Stimulated activated CD8-positive, alpha-beta memory T cell treated with anti-CD3 and anti-CD28 coated beads, Interleukin-4, amount 100 ng/mL, for 48 hours (primary cell): ENCODE measurements at places on chromosomes 16 and 17.

DNA sequence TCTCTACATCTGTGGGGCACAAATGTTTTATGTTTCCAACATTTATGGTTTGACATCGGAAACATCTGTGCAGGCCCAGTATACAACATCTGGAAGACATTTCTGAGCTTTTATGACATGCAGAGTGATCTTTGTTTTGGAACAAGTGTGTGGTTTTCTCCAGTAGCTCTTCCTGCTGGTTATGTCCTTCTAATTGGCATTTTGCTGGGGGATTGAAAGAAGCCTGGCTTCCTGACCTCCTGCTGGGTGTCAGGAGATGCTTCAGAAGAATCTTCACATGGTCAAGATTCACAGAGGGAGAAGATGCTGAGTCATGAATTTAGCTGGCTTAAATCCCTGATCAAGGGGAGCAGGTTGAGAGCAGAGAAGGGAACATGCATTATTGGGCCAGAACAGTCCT lies 279.5 kb upstream of the MYOCD start:
- no peak for DNase-seq

GRCh38 chr17:29384901-29385300 lies 5.3 kb upstream of the TAOK1 start:
- DNase-seq: no peak

DNA sequence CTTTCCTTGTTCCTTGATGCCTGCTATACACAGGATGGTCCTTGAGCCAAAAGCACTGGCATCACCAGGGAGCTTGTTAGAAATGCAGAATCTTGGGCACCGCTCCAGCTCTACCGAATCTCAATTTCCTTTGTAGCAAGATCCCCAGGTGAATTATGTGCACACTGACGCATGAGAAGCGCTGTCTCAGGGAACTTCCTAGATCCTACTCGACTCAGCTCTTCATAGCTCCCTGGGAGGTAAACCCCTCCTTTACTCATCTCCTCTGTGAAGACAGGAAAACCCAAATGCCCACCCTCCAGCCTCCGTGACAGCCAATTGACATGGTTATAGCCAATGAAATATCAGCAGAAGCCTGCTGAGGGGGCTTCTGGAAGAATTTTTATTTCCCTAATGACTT lies 4.1 kb downstream of the USP31 start:
- no peak for DNase-seq

DNA sequence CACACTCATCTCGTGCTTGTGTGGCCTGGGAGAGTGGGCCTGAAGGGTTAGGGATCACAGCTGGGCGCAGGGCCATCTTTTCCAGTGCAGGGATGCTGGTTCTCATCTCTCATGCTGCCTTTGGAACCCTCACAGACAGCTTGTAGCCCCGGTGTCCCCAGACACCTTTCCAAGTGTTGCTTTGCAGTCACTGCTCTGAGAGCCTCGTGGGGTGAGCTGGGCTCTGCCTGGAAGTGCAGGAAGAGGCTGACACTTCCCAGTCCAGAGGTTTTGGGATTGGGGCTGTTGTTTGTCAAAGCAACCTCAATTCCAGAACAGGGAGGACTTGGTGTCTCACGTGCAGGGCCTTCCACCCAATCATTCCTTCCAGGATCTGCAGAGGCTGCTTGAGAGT lies 28.2 kb downstream of the TBX4 start:
- DNase-seq: no peak

GRCh38 chr16:22622703-22623102 lies 112.0 kb downstream of the NPIPB5 start:
- no peak for DNase-seq

- DNase-seq: no peak
Observed at GRCh38 chr16:3274490-3274889, 8.8 kb upstream of the ZNF263 start.

DNA sequence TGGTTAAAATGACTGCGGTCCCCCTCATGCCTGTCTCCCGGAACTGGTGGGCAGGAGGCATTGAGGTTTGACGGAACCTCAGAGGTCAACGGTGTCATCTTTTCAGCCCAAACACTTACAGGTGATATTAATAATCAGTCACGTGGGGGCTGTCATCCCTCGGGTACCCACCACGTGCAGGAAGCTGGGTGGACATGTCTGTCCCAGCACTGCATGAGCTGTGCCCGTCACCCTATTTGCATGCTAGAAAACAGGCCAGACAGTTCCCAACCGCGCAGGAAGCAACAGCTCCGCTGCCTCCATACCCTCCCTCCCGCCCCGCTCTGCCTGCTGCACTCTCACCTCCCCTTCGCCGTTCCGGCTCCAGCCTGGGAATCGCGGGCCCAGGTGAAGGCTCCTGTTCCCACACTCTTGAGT lies 1.4 kb downstream of the SYNGR3 start:
- DNase-seq: peak; percentile 69

DNA sequence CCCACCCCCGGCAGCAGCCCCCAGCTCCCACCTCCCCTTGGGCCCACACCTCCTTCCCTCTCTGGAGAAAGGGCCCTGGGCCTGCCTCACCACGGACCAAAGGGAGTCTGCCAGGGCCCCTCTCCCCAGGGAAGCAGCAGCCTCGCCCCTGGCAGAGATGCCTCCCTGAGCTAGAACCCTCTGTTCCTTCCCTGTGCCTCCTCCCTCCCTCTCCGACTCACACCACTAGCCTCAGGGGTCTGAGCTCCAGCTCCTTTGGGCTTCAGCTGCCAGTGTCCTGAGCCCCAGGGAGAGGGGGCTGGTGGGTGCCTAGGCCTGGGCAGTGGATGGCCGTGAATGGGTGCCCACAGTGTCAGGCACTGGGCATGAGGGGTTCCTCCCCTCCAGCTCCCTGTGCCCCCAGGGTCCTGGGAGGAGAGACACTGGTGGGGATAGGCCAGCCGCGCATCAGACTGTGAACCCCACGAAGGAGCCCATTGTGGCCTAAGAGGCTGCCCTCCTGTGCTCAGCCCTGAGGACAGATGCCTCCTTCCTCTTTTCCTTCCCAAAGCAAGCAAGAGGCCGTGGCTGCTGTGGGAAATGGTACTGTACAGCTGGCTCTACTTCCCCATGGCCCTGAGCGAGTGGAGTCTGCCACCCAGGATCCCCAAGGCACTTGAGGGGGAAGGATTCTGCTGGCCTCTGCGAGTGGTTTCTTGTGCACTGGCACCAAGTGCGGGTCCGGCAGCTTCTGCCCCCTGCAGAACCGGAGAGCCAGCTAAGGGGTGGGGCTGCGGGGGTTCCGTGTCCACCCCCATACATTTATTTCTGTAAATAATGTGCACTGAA lies 20.7 kb downstream of the MMP15 start:
- DNase-seq: no peak

DNA sequence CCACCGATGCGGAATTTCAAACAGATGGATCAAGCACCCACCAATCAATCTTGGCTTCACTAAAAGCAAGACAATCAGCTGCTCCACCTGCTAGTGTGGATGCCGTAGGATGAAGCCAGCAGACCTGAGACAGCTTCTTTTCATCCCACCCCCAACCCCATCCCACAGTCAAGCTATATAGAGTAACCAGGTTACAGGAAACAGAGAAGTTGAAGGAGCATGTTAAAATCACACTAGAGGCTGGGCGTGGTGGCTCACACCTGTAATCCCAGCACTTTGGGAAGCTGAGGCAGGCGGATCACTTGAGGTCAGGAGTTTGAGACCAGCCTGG lies 37.7 kb downstream of the CMTM4 start:
- DNase-seq: no peak

- DNase-seq: no peak
Observed at GRCh38 chr16:88374736-88375135, 8.0 kb upstream of the ZNF469 start.

DNA sequence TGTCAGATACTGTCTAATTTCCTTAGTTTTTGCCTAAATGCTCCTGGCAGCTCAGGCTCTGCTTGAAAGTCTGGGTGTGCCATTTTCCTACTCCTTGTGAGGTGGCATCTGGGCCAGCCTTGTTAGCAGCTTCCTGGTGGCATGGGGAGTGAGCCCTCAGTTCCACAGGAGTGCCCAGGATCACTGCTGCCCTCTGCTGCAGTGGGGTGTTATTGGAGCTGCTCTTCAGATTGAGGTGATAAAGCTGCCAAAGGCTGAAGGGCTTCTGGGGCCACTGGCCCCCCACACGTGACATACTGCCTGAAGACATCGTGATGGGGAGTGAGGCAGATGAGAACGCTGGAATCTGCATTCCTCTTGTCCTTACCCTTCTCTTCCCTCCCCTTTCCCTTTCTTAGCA lies 27.4 kb downstream of the CEP95 start:
- no peak for DNase-seq

GRCh38 chr17:29584452-29585079 lies 4.9 kb downstream of the GIT1 start:
- DNase-seq: no peak

- no peak for DNase-seq
Observed at GRCh38 chr17:59762049-59762823, 54.8 kb downstream of the VMP1 start.

DNA sequence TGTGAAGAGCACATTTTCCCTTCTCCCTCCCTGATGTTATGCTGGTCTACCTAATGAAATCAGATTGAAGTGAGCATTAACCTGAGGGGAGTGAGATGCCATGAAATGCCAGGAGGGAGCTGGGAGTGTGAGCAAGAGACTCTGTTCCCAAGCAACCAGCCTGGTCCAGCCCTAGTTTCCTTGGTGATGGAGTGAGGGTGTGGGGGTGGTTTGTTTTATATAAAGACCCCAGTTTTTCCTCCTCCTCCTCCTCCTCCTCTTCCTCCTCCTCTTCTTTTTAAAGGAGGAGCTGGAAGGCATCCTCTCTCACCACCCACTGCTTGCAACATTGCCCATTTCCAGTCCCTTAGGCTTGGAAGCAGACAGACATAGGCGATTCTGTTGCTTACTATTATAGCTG lies 97.1 kb downstream of the DNAH3 start:
- DNase-seq: no peak

- no peak for DNase-seq
Observed at GRCh38 chr16:78399384-78399783, 299.9 kb downstream of the WWOX start.

DNA sequence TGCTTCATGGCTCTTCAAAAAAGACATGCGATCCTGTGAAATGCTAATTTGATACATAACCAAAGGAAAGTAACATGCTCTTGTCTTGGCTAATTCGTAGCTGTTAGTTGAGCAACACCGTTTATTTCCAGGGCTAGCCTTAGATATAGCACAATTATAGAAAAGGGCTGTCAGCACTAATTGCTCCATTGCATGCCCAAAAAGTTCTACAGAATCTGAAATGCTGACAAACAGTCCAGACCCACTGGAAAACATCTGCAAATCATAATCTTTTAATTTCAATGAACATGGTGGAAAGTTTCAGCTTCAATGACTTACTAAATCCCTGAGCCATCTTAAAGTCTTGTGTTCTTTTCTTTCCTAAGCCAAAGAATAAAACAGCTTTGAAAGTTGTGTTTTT lies 42.9 kb upstream of the NUDT7 start:
- no peak for DNase-seq

DNA sequence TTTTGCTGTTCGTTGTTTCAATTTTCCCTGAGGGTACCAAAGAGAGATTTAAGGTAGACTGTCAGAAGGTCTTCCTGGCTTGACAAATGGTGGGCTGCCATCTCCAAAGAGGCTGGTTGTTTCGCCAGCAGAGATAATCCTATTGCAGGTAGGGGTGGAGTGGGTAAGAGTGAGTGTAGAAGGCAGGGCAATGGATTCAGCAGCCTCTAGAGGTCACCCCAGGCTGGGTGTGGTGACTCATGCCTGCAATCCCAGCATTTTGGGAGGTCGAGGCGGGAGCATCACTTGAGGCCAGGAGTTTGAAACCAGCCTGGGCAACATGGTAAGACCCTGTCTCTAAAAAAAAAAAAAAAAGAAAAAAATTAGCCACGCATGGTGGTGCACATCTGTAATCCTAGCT lies 34.6 kb downstream of the DCAKD start:
- DNase-seq: no peak

- no peak for DNase-seq
Observed at GRCh38 chr16:55466209-55466608, 12.8 kb upstream of the MMP2 start.

DNA sequence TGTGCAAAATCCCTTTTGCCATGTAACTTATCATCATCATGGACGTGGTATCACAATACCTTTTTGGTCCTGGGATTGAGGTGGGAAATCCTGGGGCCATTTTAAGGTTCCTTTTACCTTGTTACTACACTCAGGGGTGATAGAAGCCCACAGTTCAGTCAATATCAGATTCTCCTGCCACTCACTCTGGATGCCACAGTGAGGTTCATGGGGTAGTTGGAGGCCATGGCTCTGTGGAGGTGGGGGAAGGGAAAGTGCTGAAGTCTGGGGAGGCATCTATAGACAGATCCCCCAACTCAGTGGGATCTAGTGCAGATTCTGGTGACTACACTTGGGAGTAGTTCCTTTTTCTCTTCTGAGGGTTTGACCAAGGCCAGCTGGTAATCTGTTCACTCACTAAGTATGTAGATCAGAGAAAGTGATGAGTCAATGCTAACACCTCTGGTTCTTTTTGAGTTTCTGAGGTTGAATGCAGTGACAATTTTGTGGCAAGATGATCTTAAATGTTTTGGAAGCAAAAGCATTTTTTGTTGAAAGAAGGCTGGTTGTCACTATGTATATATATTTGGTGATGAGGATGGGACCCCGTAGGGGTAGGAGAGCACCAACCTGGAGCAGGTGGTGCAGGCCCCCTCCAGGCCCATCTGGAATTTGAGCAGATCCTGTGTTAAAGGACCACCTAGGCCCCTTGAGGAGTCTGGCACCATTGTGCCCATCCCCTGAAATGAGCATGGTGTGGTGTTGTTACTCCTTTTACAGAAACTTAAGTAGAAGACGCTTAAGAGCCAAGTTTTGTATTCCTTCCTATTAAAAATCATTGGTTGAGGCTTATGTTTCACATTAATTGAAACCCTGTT lies 18.8 kb upstream of the IRF8 start:
- peak; percentile 29 for DNase-seq

GRCh38 chr17:16980061-16980460 lies 8.1 kb upstream of the TNFRSF13B start:
- DNase-seq: no peak

DNA sequence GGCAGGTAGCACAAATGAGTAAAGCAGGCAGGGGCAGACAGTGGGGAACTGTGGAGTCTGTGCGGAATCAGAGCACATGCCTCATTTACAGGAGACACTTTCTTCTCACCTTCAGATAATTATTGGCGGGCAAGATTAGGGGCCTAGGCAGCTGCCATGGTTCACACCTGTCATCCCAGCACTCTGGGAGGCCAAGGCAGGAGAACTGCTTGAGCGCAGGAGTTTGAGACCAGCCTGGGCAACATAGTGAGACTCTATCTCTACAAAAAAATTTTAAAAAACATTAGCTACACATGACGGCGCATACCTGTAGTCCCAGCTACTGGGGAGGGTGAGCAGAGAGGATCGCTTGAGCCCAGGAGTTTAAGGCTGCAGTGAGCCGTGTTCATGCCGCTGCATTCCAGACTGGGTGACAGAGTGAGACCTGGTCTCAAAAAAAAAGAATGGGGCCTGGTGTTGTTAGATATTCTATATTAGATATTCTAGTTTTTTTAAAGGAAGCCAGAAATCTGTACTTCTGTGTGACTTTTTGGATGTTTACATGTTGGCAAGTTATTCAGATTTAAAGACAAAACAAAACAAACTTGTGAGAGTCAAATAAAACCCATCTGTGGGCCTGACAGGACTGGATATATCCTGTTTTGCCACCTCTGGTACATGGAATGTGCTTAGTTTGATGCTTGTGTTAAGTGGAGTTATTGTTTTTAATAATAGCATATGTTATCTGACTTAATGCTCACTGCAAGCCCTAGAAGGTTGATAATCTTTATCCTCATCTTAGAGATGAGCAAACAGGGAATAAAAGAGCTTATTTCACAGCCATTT lies 4.9 kb upstream of the LPCAT2 start:
- DNase-seq: no peak

GRCh38 chr16:80664226-80664625 lies 123.4 kb downstream of the DYNLRB2 start:
- no peak for DNase-seq
